Osteoblast (primary cell): ENCODE measurements at places on chromosomes 3 and 15. TPM values are rescaled to one million over a fixed set of nuclear protein-coding genes. Genes with fewer than 3 reads are reported as not detected.

NEK10 gene
- total RNA-seq: 58.6 and 69.8 TPM in 2 replicates

MEGF11 gene
- not detected in 2 replicates for total RNA-seq

ARL8B gene
- 90.8 and 96.9 TPM in 2 replicates for total RNA-seq

CILP gene
- total RNA-seq: under 0.01 TPM in 2 replicates

COMMD2 gene
- total RNA-seq: 38.4 and 38.6 TPM in 2 replicates

DAZL gene
- not detected in 2 replicates for total RNA-seq

SAXO2 gene
- total RNA-seq: 1.1 and 6.2 TPM in 2 replicates

EPHA6 gene
- not detected in 2 replicates for total RNA-seq

GRCh38 chr3:34687671-34688070 lies 889.2 kb downstream of the PDCD6IP start:
- no peak for DNase-seq

DNA sequence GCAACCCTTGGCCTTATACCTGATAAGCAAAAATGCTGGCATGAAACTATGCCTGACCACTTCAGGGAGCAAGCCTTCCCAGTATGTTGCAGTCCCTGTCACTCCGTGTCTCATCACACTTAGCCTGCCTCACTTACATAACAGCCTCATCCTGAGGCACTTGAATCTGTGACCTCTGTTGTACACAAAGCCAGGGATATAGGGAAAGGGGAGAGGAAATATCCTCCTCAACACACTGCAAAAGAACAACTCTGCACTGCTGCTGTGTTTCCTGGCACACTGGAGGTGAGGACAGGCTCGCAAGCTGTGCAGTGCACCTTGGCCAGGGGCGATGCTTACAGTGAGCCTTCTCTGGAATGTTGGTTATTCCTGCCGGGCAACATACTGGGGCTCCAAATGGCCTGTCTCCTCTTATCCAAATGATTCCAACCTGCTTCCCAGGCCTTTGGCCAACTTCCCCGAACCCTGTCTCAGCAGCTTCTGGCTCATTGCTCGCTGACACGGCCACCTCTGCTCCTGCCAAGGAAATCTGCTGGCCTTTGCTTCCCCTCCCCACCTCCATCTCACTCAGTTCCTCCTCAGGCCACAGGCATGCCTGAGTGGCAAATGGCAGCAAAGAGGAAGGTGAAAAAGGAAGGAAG lies 109.2 kb downstream of the CD47 start:
- DNase-seq: no peak

GRCh38 chr3:101725194-101725889 lies 928 bp downstream of the CEP97 start:
- no peak for DNase-seq

- DNase-seq: no peak
Observed at GRCh38 chr3:100730524-100730923, 21.2 kb downstream of the TFG start.

DNA sequence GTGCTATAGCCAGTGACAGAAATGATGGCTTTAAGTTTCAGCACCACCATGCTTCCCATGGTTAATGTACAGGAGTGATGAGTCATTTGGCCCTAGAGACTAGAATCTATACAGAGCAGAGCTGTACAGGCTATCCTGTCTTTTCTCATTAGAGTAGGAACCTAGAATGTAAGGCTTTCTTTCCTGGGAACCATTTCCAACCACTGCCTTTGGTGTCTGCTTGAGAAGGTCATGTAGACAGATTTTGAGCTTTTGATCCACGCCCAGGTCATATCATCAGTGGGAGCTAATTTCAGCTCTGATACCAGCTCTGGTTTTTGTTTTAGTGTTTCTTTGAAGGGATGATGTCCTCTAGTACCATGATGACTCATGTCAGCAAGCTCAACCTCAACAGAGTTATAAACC lies 543.1 kb downstream of the NTRK3 start:
- no peak for DNase-seq

GRCh38 chr3:16538507-16538906 lies 25.0 kb upstream of the RFTN1 start:
- peak; percentile 37 for DNase-seq

DNA sequence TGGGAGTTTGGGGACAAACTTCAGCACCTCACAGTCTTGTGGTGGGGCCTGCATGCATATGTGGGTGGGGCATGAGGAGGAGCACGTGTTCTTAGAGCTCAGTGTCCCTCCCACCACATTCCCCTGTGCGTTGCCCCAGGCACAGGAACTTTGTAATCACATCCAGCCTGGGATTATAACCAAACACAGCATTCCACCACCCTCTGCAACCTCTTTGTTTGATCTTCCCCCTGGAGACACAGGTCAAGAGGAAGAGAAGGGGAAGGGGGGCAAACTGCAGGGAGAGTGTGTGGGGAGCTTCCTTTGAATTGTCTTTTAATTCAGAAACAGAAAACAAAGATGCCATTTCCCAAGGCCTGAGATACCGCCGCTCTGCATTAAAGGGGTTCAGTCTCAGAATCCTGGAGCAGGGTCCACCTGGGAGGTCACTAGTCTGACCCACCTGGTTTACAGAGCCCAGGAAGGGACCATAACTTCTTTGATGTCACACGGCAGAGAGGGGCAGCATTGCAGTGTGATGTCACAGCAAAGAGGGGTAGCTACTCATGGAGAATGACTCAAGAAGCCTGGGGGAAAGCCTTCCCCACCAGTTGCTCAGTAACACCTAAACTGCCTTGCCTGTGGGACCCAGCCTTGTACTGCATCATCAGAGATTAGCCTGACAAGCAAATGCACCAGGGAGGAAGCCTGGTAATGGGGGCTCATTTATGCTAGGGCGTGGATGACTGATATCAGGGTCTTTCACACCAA lies 106.3 kb upstream of the RNU6-1 start:
- no peak for DNase-seq

GRCh38 chr15:32029409-32029861 lies 880 bp upstream of the CHRNA7 start:
- peak; percentile 48 for DNase-seq

DNA sequence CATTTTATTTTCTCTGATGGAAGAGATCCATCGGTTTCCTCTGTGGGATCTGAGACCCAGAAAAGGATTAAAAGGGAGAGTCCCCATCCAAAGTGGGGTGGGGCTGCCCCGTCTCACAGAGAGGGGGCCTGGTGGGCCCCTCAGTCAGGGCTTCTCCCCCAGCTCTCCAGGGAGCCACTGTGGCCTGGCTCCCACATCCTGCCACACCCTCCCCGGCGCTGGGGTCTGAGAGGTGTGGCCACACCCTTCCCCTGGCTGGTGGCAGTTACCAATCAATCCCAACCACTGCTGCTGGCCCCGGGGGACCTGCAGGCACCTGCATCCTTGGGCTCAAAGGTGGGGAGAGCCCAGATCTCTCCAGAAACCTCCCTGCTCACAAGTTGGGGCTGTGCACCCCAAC lies 161.8 kb upstream of the IQSEC1 start:
- no peak for DNase-seq

DNA sequence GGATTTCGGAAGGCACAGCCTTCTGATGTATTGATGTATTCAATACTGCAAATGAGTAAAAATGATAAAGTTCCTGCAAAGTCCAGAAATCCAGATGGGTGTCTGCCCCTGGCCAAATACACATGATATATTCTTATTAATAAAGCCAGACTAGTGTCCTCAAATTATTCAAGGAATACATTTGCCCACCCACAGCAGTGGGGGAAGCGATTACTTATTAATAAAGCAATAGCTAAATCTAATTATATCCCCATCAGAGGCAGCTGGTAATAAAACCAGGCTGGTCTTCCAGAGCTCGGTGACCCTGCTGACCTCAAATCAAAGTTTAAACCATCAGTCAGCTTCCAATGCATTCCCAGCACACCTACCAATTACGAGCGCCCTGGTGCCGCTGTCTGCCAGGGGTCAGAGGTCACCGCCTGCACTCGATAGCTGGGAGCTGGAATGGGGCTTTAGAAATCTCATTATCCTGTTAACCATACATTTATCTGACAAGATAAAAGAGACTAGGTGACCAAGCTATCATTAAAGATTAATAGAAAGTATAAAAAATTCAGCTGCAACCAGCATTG lies 330.3 kb downstream of the UACA start:
- DNase-seq: no peak
